ENCODE measurements at places on chromosomes 12 and 14. TPM values are rescaled to one million over a fixed set of nuclear protein-coding genes. Genes with fewer than 3 reads are reported as not detected.

DNA sequence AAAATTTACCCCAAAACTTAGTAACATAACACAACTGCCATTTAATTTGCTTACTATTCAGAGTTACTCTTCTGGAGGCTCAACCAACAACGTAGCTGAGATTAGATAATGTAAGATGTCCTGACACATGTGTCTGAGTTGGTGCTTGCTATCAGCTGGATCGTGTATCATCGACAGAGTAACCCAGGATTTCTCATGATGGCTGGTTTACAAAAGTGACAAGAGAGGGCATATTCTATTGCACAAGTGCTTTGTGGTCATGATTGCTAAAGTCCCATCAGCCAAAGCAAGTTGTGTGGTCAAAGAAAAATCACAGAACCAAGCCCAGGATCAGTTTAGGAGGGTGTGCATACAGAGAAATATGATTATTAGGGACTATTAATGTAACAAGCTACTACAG, 73.4 kb downstream of the CAPZA3 start:
- no peak for DNase-seq

DNA sequence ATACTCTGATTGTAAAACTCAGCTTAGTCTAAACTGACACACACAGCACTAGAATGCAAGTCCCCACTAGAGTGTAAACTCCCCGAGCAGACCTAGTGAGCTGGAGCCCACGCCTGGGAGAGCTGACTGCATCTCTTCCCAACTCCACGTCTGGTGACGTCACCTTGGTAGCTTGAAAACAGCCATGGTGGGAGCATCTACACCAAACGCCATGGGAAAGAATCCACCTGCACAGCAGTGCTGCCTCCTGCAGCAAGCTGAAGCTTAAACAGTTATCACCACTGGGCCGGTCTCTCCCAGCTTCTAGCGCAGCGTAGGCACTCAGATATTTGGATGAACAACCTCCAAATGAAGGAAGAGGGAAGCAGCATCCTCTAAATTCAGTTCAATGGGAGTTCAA, 4.3 kb upstream of the PAPLN start:
- DNase-seq: no peak

GRCh38 chr12:128250096-128250495, 16.9 kb upstream of the TMEM132C start:
- DNase-seq: no peak

DNA sequence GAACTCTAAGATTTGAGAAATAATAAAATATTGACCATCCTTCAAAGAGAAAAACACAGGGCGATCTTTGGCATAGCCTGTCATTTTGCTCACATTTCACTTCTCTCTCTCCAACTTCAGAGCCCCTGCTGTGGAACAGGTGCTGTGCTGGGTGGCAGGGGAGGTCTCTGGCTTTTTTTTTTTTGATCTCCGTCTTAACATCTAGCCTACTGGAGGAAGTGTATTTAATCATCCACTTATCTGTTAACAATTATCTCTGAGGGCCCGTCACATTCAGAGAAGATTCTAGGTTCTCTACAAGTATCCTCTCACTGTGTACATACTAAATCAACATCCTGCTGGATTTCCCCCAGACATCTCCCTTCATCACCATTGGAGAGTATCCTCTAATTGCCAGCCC, 34.1 kb downstream of the CHST11 start:
- DNase-seq: no peak

- no peak for DNase-seq
Observed at GRCh38 chr12:89059721-89060541, 292.4 kb downstream of the DUSP6 start.

GRCh38 chr12:118102070-118102469, 1.7 kb downstream of the VSIG10 start:
- DNase-seq: no peak

- no peak for DNase-seq
Observed at GRCh38 chr12:67434671-67435370, 165.7 kb downstream of the CAND1 start.

DNA sequence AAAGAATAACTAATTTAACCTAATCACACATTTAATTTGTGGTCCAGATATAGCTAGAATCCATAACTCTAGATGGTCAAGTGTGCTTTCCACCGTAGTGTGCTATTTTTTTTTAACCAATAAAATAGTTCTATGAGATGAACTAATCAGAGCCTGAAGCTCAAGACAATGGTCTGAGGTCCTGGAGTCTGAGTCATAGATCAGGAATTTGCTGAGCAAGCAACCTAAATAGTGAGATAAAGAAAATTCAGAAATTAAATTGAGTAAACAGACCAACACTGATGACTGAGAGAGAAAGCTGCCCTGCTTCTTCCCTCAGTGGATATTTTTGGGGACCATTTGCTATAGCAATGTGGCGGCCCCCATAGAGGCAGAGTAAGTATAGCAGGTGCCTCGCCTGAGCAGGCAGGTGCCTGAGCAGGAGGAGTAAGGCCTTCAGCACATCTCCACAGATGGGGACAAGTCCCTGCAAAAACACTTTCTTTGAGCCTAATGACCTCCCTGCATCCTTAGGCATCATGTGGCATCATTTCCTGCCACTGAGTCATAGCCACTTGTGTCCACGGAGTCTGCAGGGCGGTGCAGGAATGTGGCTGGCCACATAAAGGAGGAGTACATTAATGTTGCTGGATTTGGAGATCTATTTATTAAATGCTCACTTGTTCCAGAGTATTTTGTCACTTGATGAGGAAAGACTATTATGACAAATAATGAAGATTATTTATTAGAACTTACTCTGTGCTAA, 13.9 kb upstream of the CLEC4E start:
- no peak for DNase-seq

DNA sequence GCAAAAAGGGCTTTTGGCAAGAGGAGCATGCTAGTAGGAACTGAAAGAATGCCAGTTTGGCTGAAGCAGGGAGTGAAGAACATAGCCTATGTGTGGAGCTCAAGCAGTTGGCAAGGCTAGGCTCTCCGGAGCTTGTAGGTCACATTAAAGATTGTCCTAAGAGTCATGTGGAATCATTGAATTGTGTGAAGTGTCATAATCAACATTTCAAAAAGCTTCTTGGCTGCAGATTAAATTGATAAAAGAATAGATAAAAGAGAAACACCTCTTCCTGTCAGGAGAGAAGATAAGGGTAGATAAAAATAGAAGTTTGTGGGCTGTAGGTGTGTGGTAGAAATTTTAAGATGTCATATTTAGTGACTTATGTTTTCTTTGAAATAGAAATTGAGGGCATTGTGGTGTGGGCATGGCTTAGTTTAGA, 36.1 kb downstream of the CPSF6 start:
- no peak for DNase-seq

DNA sequence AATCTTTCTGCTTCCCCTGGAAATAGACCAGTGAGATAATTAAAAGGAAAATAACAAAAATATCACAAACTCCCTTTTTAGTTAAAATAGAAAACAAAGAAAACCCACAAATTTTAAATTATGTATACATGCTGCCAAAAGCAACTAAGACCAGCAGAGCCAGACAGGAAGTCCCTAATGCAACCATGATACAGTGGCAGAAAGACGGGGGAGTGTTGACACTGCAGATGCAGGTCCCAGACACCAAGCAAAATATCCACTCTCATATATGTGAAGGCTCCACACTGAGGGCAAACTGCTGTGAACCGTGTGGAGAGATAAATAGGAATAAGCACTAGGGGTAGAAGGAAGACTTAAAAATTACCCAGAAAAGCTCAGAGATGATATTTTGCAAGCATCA, 401.0 kb downstream of the BTG1 start:
- no peak for DNase-seq

GRCh38 chr14:102056694-102057442, 30.0 kb downstream of the HSP90AA1 start:
- peak; percentile 7 for DNase-seq

GRCh38 chr14:105629886-105630215, 103.5 kb downstream of the TMEM121 start:
- no peak for DNase-seq

The KRT74 gene
- not detected for total RNA-seq

The PSME1 gene
- 91.6 TPM for total RNA-seq

The DERA gene
- total RNA-seq: 15.7 TPM

The GPR65 gene
- total RNA-seq: 1.1 TPM

The GSC gene
- total RNA-seq: 0.71 TPM
